ENCODE measurements at places on chromosomes 1 and 21. TPM values are rescaled to one million over a fixed set of nuclear protein-coding genes. Genes with fewer than 3 reads are reported as not detected.

Gene KCNN3
- 1.8 TPM for total RNA-seq

Gene RBP7
- 24.1 TPM for total RNA-seq

Gene TMEM82
- not detected for total RNA-seq

Gene SPRR2E
- not detected for total RNA-seq

Gene SIM2
- not detected for total RNA-seq

Gene TSPEAR
- not detected for total RNA-seq

Gene OVAAL
- not detected for total RNA-seq

All from thoracic aorta (tissue), 2 donors.